ENCODE measurements at places on chromosomes 11 and 22.

DNA sequence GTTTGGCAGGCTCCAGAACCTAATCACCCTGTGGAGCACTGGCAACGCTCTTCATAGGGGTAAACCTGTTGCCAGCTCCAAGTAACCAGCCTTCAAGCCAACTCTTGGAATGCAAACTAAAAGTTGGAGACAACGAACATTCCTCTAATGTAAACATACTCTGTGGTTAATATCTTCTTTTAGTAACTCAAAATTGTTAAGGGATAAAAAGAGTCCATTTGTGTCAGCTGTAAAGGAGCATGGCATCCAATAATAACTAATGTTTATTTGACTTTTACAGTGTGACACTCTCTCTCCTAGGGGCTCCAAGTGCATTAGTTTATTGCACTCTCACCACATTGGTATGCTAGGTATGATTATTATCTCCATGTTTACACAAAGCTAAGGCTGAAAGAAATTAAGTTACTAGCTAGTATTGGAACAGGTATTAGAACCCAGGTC lies 31.0 kb upstream of the AMOTL1 start:
- DNase-seq, result no peak

- DNase-seq, result no peak
Observed at GRCh38 chr22:43092085-43092484, 2.9 kb upstream of the TTLL1 start.

GRCh38 chr11:65307298-65308229 lies 7.1 kb upstream of the CDC42EP2 start:
- DNase-seq, result no peak

- no peak for DNase-seq
Observed at GRCh38 chr11:24556693-24557092, 59.8 kb downstream of the LUZP2 start.

GRCh38 chr22:27757928-27758525 lies 43.5 kb downstream of the MN1 start:
- DNase-seq, result no peak

DNA sequence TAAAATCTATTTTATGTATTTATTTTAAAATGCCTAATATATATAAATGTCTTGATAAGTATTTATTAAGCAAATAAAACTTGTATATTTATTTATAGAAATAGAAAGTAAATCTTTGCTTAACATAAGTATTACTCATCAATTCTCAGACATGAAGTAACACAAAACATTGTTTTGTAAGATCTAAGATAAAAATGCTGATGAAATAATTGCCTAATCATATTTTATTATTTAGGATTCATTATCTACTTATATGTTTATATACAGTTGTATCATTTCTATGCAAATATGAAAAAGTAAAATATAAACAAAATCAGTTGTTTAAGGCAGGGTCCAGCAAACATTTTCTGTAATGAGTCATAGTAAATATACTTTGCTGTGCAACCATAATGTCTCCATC lies 507.8 kb upstream of the CNTN5 start:
- DNase-seq, result no peak

- no peak for DNase-seq
Observed at GRCh38 chr22:36439481-36440271, 41.8 kb downstream of the TXN2 start.

DNA sequence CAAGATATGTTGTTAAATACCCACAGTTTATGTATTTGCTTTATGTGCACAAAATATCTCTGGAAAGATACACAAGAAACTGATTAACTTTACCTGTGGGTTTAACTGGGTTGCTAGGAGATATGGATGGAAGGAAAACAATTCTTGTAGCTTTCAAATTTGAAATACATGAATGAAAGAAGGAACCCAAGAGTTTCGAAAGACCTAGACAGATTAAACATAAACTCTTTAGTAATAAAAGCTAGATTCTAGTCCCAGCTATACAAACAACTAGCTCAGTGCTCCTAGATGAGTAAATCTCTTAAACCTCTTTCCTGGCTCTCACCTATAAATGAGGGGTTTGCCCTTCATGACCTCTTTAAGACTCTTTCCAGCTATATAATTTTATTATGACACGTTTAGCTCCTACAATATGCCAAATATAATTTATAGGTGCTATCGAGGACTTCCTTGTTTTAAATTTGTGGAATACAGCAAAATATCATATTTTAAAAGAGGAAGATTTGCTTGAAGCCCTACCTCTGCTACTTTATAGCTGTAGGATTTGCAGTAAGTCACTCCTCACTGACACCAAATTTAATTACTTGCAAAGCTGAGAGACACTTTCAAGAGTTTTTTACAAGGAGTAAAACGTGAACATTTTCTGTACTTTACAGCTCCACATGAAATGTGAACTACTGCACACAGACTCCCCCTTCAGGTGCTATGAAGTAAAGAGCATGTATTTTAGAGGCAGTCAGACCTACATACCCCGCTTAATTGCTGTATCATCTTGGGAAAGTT lies 50.7 kb downstream of the RRAS2 start:
- no peak for DNase-seq

DNA sequence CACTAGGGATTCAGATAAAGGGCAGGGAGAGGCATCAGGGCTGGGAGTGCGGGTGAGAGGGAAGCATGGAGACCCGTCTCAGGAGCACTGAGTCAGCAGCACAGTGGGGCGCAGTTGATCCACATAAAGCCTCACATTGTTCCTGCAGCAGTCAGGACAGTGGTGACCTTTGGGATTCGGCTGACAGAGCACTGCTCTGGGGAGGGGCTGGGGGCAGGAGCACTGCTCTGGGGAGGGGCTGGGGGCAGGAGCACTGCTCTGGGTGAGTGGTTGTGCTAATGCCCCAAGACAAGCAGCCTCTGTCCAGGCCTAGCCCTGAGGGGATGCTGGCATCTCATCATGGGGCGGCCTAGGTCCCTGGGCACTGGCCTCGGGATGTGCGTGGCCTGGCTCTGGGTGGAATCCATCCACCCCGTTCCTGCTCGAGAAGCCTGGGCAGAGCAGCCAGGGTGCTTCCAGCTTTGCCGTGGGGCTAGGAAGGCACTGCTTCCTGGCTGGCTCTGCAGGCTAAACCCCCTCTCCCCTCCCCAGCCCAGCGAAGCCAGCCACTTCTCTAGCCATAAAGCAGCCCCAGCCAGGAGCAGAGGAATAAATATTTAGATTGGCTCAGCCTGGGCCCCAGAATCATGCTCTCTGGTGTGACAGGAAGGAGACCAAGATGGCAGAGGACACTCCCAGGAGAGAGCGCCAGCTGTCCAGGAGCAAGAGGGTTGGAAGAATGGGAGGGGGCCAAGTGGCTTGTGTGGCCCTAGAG lies 7.3 kb downstream of the OAF start:
- no peak for DNase-seq

DNA sequence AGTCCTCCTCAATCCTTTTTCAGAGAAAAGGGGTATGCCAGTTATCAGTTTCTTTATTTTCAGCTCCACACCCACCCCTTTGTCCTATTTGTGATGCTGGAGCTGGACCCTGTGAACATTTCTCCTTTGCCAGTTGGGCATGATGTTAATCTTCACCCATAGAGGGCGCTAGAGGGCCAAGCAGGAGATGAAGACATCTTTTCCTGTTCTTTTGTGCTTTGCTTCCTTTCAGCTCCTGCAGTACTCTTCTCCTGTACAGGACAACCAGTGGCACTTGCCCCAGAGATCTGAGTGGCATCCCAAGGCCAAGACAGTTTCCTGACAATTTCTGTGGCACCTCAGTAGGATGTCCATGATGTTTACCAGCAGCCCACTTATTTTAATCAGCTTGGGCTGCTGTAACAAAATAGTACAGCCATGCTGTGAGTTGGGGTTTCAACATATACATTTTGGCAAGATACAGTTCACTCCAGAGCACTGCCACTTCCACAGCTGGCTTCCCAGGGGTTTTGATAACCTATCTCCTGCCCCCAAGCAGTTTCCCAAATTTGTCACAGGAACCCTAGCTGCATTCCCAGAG lies 4.6 kb downstream of the SAA2 start:
- DNase-seq, result no peak

DNA sequence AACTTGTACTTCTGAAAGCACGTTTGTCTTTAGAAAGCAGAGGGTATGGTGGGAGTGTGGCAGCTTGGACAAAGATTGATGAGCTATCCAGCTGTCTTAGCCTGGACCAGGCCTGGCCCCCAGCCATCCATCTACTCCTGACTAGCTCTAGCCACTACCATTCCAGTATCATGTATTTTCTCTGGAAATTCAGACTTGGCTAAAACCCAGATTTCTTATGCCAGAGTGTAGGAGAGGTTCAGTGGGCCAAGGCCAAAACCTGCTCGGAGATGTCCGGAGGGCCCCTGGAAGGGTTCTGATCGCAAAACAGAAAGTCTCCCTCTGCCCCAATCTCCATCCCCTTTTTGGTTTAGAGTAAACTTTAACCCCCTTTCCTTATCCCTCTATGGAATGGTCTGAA lies 24.8 kb upstream of the MTCH2 start:
- no peak for DNase-seq

DNA sequence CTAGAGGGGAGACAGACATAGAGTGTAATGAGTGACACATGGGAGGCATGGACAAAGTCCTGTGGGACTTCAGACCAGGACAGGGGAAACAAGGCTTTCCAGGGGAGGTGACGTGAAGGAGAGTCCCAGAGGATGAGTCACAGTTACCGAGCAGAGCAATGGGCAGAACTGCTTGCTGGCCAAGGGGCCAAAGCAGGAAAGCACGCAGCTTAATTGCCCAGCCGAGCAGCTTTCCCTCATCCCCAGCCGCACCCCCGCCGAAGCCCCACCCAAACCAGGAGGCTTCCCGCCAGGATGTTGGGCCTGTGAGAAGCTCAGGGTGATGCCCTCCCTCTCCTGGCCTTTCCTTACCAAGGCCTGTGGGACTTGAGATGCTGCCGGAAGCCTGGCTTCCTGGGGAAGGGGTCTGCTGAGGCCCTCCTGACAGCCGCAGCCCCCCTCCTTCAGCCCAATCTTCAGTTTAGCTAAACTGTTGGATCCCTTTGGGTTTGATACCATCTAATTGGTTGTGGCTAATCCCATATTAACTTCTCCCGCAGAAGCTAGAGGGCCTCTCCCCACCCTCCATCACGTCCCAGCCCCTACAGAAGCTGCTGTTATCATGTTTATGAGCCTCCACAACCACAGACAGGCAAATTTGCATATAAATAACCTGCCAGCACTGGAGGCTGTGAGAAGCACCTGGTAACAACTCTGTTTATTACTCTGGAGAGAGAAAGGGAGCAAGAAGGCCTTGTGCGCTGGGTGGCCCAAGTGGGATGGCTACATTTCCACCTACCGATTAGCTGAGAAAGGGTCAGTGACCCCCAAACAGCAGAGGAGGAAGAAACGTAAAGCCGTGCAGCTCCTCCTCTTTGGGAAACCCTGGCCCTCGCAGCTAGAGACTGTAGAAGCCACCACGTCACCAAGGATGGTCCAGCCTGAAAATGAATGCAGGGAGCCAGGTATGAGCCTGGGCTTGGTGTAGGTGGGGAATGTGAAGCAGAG lies 80.0 kb downstream of the TRIM29 start:
- DNase-seq, result no peak

DNA sequence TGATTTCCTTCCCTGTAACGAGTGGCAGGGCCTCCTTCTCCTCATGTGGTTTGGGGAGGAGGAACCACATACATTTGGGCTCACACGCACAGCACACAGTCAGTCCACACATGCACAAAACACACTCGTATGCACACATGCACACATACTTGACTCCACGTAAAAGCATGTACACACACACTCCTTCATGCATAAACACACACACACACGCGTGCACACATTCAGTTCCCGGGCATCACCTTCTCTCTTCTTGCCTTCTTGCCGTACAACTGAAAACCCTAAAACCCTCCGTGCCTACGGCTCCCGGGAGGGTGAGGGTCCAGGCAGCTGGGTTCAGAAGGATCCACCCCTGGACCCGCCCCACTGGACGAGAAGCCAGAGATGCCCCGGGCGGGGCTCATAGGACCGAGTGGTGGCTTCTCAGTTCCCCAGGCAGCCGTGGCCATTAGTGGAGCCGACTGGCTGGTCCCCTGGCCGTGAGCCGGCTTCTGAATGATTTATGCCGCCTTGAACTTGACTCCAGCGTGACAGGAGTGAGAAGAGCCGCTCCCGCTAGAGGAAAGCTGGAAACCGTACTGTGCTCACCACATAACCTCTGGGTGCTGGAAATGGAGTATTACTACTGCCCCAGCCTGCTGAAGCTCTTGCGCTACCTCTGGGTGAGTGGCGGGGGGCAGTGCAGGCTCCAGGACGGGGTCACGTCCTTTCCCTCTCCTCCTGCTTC lies 117.4 kb downstream of the KIAA1671 start:
- DNase-seq, result no peak

DNA sequence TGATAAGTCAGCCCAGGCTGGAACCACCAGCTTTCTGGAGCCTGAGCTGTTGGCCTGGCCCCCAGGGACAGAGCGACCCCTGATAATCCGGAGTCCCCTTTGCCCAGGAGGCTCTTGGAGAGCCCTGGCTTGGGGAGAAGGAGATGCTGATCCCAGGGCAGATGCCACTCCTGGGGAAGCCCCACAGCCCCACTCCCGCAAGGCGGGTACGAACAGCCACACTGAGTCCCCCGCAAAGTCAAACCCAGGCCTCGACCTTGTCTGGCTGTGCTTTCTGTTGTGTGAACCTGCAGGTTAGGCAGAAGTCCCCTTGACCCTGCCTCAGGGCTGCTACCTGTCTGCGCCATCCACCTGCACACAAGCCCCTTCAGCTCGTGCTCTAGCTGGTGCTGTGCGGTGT lies 108.0 kb downstream of the KCNQ1OT1 start:
- DNase-seq, result no peak

DNA sequence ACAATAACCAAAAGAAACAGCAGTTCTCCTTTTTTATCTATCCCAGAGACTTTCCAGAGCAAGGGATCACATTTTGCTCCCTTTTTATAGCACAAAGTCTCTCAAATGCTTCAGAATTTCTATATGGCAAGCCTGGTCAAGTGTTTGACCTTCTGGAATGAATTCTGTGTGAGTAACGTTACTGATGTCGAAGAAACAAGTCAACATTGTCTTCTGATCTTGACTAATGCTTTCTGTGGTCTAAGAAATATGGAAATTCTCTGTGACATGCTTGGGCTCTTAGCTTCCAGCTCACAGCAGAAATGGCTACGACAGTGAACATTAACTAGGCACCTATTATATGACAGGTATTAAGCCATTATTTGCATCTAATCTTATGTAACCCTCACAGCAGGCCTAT lies 411.7 kb downstream of the CADM1 start:
- no peak for DNase-seq

DNA sequence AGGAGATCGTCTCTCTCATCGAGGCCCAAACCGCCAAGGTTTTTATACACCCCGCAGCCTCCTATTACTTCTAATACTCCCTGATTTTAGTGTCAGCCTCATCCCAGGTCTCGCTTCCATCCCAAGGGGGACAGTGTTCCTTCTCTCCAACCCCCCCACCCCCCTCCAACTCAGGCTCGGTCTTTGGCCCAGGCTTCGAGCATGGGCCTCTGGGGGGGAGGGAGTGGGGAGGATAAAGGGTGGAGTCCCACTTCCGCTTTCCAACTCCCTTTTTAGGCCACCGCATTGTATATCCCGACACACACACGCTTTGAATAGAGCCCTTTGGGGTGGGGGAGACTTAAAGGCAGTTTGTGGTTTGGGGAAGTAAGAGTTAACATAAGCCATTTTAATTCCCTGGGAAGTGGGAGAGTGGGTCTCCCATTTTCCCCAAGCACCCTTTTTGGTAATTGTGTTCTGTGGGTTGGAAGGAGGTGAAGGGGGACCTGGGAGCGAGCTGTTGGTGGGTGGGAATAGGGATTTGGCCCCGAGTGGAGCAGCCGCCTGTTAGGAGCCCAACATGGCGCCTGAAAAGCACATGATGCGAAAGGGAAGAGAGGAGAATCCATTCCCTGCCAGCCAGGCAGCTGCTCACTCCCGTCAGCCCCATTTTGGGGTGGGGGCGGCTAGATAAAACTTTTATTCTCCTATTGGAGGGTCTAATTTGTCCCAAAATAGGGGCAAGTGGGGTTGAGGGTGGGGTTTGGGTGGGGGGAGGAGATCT lies 844 bp downstream of the PCF11 start:
- no peak for DNase-seq

GRCh38 chr11:44624761-44625221 lies 59.3 kb downstream of the CD82 start:
- DNase-seq, result no peak

Measured in cortex of kidney (tissue), 1 donor.